ENCODE measurements at places on chromosomes 16 and 17. TPM values are rescaled to one million over a fixed set of nuclear protein-coding genes. Genes with fewer than 3 reads are reported as not detected.

MKS1 gene
- 12.6 TPM for total RNA-seq

VAT1L gene
- total RNA-seq: 59.3 TPM

CDH3 gene
- total RNA-seq: 2.2 TPM

BAHCC1 gene
- 6.5 TPM for total RNA-seq

CDC6 gene
- 19.0 TPM for total RNA-seq

GRCh38 chr17:58538811-58539409 is 24.5 kb upstream of the MTMR4 start:
- no peak for DNase-seq

- DNase-seq: no peak
Measured at GRCh38 chr17:16953841-16954240, 18.1 kb downstream of the TNFRSF13B start.

GRCh38 chr16:86398622-86399021 is 111.7 kb upstream of the FOXF1 start:
- peak; percentile 95 for DNase-seq

GRCh38 chr16:10791048-10791447 is 27.5 kb downstream of the TVP23A start:
- DNase-seq: no peak

DNA sequence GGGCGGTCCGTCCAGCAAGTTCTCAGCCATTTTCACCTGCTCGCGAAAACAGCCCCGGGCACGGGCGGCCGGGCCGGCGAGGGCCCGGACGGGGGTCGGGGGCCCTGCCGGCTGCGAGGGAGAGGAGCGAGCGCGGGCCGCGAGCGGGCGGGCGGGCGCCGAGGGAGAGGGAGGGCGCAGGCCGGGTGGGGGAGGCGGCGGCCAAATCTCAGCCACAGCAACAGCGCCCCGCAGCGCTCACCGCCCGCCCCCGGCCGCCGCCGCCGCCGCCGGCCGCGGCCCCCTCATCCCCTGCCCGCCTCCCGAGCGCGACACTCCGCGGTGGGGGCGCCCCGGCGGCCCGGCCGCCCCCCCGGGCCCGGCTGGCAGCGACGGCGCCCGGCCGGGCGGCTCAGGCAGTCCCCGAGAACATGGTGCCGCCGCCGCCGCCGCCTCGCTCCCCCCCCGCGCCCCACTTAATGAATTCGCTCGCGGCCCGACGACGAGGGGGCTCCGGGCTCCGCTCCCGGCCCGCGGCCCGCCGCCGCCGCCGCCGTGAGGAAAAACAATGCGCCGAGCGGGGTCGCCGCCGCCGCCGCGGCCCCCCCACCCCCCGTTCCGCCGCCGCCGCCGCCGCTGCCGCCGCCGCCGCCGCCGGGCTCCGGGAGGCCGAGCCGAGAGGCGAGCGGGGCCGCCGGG is 487 bp downstream of the CREBBP start:
- DNase-seq: peak; percentile 60
